A549 treated with dexamethasone at 1 μM for 4 hours (cell line): ENCODE measurements at places on chromosomes 16 and 17. TPM values are rescaled to one million over a fixed set of nuclear protein-coding genes. Genes with fewer than 3 reads are reported as not detected.

The CDRT4 gene
- 0.78 to 1.6 TPM (median 1.2 TPM) in 4 of 5 replicates, not detected in the other for total RNA-seq

The MARCHF10 gene
- total RNA-seq: 1.4 to 1.7 TPM (median 1.5 TPM) in 5 replicates

The KRTAP4-5 gene
- total RNA-seq: not detected in 5 replicates

The CHST6 gene
- 0.14 to 0.33 TPM (median 0.22 TPM) in 5 replicates for total RNA-seq

The HSPB9 gene
- total RNA-seq: not detected in 5 replicates

The OR4D1 gene
- 0.02 TPM in 1 of 5 replicates, not detected in the others for total RNA-seq

The MFAP4 gene
- total RNA-seq: 0.12 to 0.14 TPM (median 0.14 TPM) in 3 of 5 replicates, not detected in the others

The FOXJ1 gene
- 0.65 to 1.4 TPM (median 1.1 TPM) in 5 replicates for total RNA-seq

The NCBP3 gene
- total RNA-seq: 27.0 to 33.1 TPM (median 32.2 TPM) in 5 replicates

The DNAAF8 gene
- total RNA-seq: 0.83 to 1.4 TPM (median 1.1 TPM) in 5 replicates

The LITAF gene
- 174 to 215 TPM (median 202 TPM) in 5 replicates for total RNA-seq

The PDILT gene
- not detected in 5 replicates for total RNA-seq

The KRTAP16-1 gene
- not detected in 5 replicates for total RNA-seq

The ITGA2B gene
- total RNA-seq: 1.1 to 2.3 TPM (median 1.4 TPM) in 5 replicates

The HSD17B1 gene
- total RNA-seq: 0.89 to 1.5 TPM (median 1.2 TPM) in 5 replicates

The MSLN gene
- 2.2 to 4.3 TPM (median 2.8 TPM) in 5 replicates for total RNA-seq

The TBC1D3 gene
- total RNA-seq: not detected in 5 replicates

The TBX2 gene
- total RNA-seq: 3.2 to 5.7 TPM (median 4.8 TPM) in 5 replicates

The MAF gene
- total RNA-seq: 0.26 to 0.46 TPM (median 0.40 TPM) in 5 replicates

The CFAP52 gene
- 0.10 to 0.13 TPM in 2 of 5 replicates, not detected in the others for total RNA-seq

The MEOX1 gene
- not detected in 5 replicates for total RNA-seq

The TBC1D26 gene
- total RNA-seq: not detected in 5 replicates

The ITGA3 gene
- 312 to 429 TPM (median 406 TPM) in 5 replicates for total RNA-seq

The OR2C1 gene
- not detected in 5 replicates for total RNA-seq

The SLC2A4 gene
- 0.30 to 0.69 TPM (median 0.60 TPM) in 5 replicates for total RNA-seq

The MILR1 gene
- 0.89 to 1.8 TPM (median 1.6 TPM) in 5 replicates for total RNA-seq

The SULT1A2 gene
- total RNA-seq: 0.05 to 0.15 TPM (median 0.09 TPM) in 3 of 5 replicates, not detected in the others

The GNGT2 gene
- total RNA-seq: 0.39 to 1.1 TPM (median 0.70 TPM) in 5 replicates

The COG8 gene
- total RNA-seq: 19.0 to 28.0 TPM (median 27.3 TPM) in 5 replicates

The NTN1 gene
- total RNA-seq: 0.52 to 0.64 TPM (median 0.62 TPM) in 5 replicates

The SLC16A3 gene
- 122 to 172 TPM (median 152 TPM) in 5 replicates for total RNA-seq

The PLA2G10 gene
- total RNA-seq: 0.28 to 0.66 TPM (median 0.37 TPM) in 5 replicates

The SLC16A13 gene
- 5.9 to 11.0 TPM (median 9.2 TPM) in 5 replicates for total RNA-seq

The SETD1A gene
- 13.3 to 22.5 TPM (median 20.3 TPM) in 5 replicates for total RNA-seq

The CCDC40 gene
- 7.0 to 9.4 TPM (median 8.8 TPM) in 5 replicates for total RNA-seq

The RHBDL1 gene
- total RNA-seq: 0.26 to 1.6 TPM (median 1.2 TPM) in 5 replicates

The FAM234A gene
- 40.4 to 53.2 TPM (median 47.3 TPM) in 5 replicates for total RNA-seq

The TOM1L1 gene
- total RNA-seq: 34.2 to 39.7 TPM (median 38.4 TPM) in 5 replicates

The SLC4A1 gene
- 0.02 TPM in 2 of 5 replicates, not detected in the others for total RNA-seq

The IGF2BP1 gene
- total RNA-seq: 49.8 to 95.2 TPM (median 92.0 TPM) in 5 replicates

The GAS7 gene
- 0.38 to 0.73 TPM (median 0.61 TPM) in 5 replicates for total RNA-seq

The SLC22A31 gene
- total RNA-seq: 0.98 to 1.4 TPM (median 1.2 TPM) in 5 replicates

The CLTC gene
- total RNA-seq: 174 to 244 TPM (median 215 TPM) in 5 replicates
